ENCODE measurements at places on chromosomes 7 and 10.

DNA sequence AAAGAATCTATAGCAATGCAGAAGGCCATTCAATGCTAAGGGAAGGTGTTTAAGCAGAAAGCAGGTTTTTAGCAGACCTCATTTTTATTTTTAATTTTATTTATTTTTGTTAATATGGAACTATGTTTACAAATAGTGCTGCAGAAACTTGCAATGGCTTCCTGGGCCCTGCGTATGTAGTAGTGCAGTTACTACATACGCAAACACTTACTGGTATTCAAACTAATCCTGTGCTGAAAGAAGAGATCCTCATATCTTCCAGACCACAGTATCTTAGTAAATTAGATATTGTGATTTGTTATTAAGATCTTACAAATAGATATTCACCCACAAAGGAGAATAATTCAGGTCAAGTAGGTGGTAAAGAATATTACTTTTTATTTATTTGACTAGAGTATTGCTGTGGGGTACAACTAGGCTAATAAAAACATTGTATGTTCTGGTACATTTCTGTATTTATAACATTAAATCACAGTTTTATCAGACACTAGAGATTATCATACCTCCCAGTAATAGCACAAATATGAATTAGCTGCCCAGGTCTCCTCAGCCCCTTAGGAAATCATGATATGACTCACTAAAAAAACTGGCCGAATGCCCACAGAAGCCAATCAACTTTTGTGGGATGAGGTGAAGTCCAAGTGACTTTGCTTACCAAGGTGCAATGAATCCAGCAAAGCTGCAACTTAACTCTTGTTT lies 57.6 kb downstream of the RNLS start:
- no peak for DNase-seq

DNA sequence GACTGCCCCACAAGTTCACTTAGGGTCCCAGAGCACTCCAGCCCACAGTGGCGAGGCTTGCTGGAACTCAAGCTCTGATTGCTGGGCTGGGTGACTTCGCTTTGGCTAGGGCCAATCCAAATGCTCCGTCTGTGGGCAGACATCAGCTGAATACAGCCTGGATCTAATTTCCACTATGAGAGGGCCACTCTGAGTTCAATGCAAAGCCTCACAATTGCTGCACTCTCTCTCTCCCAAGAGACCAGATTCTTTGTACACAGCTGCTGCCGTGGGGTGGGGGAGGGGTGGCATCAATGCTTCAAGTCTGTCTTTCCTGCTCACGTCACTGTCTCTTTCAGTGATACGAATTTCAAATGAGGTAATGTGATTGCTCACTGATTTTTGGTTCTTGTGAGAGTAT lies 47.3 kb upstream of the BPGM start:
- DNase-seq: no peak

DNA sequence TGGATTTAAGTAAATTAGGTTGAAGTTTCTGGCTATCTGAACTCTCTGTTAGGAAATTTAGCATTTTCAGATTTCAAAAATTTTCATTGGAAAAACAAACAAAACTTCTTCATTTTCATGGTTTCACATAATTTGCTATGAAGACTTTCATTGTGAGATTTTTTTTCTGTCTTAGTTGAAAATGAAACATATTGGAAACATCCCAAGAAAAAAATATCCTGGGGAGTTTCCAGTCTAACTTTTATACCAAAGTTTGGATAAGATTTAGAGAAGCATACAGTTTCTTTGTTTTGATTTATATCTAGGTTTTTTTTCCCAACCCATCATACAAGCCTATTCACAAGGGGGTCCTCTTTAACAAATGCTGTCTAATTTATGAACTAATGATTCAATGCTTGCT lies 300.5 kb upstream of the SEMA3A start:
- no peak for DNase-seq

GRCh38 chr10:26479766-26480492 lies 41.8 kb downstream of the APBB1IP start:
- no peak for DNase-seq

- no peak for DNase-seq
These were observed 144.7 kb downstream of the TRIL start for GRCh38 chr7:28813243-28813962.

GRCh38 chr10:59847326-59847725 lies 59.0 kb downstream of the CCDC6 start:
- DNase-seq: no peak

DNA sequence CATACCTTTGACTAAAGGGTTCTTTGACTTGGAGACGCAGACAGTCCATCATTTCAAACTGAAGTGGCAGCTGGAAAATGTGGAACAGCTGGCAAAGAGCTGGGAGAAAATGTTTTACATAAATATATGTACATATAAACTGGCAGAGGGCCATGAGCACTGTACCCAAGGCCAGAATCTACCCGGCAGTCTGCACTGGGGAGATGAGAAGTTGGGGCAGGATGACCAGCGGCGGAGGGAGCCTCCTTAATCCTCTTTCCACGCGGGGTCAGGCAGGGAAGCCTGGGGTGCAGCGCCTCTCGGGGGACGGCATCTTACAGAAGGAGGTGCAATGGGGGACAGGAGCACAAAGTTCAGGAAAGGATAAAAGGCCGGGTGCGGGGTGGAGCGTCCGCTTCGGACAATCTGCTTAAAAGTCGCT lies 1.3 kb downstream of the GLI3 start:
- no peak for DNase-seq

- no peak for DNase-seq
These were observed 15.6 kb upstream of the AKR1C3 start for GRCh38 chr10:5078547-5079180.

- no peak for DNase-seq
These were observed 82.7 kb downstream of the CPXM2 start for GRCh38 chr10:123808906-123809305.

GRCh38 chr7:55512635-55513191 lies 59.6 kb downstream of the VOPP1 start:
- DNase-seq: no peak

DNA sequence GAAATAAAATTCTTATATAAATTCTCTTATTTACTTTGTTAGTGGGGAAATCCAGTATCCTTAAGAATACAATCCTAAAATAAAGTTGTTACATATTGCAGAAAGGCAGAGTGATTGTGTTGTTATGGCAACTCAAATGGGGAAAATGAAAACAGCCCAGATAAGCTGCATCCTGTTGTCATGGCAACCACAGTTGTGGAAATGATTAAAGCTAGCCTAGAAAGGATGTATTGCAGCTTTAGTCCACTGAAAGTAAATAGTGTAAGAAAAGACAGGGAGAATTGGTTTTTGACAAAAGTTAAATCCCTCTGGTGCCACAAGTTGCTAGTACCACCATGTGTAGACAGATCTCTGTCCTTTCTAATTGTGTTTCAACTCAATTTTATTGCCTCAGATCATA lies 43.2 kb downstream of the BTRC start:
- peak; percentile 33 for DNase-seq

DNA sequence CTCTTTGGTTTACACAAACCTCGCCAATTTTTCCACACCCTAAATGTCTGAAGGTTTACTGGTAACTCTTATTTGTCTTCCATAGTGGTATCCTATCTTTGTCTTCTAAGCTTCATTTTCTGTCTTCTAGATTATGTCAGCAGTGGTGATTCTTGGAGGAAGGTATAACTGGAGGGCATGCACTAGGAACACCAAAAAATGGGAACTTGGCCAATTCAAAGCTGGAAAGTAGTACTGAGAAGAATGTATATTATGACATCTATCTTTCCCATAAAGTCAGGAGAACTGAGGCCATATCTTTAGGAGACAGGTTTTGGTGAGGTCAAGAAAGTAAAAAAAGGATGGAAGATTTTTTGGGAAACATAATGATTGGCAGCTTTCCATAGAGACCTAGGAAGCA lies 113.3 kb downstream of the CPEB3 start:
- no peak for DNase-seq

DNA sequence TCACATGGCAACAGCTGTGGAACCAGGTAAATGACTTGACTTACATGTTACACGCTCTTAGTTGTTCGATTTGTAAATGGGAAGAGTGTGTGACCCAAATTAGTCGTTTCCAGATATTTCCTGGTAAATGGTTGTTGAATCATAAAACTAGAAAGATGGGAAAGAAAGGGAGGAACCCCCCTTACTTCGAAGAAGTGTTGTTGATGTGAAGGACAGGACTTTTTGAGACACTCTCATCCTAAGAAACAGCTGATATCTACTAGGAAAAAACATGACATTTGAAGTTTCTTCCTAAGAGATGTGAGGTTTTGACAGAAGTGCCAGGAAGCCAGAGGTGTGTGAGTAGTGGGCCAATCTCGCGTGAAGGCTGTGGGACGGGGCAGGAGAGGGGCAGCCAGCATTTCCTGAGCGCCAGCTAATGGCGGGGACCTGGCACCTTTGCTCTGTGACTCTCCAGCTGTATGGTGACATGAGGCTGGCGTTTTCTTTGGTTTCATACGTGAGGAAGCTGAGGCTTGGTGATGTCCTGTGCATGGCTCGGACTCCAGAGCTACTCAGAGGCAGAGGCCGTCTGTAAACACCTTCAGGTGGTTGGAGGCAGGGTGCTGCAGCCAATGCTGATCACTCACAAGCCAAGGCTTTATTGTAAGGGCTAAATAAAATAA lies 53.7 kb downstream of the IKZF1 start:
- no peak for DNase-seq

GRCh38 chr10:53675177-53675576 lies 902.6 kb upstream of the MBL2 start:
- no peak for DNase-seq

GRCh38 chr7:20932785-20933527 lies 146.3 kb upstream of the SP8 start:
- DNase-seq: no peak

GRCh38 chr10:74047871-74048270 lies 50.0 kb downstream of the VCL start:
- DNase-seq: peak; percentile 19

- DNase-seq: no peak
These were observed 173.2 kb downstream of the BUB3 start for GRCh38 chr10:123327450-123327849.

DNA sequence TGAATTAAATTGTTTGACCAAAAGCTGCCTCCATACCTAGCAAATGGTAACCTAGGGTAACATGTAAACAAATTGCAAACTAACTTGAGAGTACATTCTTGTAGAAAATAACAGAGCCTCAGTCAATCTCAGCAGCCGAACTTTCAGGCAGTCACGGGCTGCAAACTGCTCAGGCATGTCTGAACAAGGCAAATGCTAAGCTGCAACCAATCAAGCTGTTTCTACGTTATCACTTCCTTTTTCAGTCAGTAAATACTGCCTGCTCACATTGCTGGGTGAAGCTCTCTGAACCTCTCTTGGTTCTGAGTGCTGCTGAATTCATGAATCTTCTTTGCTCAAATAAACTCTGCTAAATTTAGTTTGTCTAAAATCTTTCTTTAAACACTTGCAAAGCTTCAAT lies 1212.4 kb downstream of the SORCS1 start:
- no peak for DNase-seq

- no peak for DNase-seq
These were observed 137.2 kb upstream of the IGFBP3 start for GRCh38 chr7:46058086-46058823.

GRCh38 chr7:82655965-82656364 lies 212.4 kb upstream of the CACNA2D1 start:
- no peak for DNase-seq

- no peak for DNase-seq
These were observed 59.1 kb downstream of the TFEC start for GRCh38 chr7:115971506-115971905.

GRCh38 chr7:95318501-95319100 lies 5.7 kb downstream of the PON1 start:
- no peak for DNase-seq

Data from HEK293T (cell line).